ENCODE measurements at places on chromosomes 11 and 22.

- DNase-seq: no peak
Observed at GRCh38 chr11:66883016-66883965, 26.4 kb downstream of the LRFN4 start.

DNA sequence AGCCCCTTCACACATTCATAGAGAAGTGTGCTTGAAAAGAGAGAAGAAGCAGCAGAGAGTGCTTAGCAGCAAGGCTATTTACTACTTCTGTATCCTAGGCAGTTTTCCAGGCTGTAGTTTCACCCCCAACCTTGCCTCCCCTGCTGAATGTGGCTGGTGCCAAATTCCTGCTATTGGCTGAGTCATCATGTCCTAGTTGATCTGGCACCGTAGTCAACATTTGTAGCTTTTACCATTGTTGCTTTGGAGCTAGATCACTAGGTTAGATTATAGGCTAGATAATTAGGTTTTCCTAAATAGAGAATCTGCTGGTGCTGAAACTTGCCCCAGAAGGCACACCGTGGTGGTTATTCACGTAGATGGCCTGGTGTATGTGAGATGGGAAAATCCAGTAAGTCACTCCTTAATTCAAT, 32.7 kb downstream of the ARHGAP42 start:
- no peak for DNase-seq

DNA sequence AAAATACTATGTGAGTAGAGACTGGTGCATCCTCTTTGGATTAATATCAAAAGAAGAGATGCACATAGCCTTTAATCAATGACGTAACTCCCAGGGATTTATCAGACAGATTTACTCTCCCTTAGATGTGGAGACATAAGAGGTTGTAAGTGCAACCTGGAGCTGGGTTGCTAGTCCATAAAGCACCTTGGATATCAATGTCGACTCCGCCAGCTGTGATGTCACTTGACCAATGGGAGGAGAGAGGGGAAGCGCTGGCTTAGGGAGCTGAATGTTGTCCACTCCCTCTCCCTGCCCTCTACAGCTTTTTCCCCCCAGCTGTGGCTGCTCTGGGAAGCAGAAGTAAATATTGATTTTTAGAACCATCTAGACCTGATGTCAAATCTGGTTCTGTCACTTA, 28.9 kb upstream of the TMEM86A start:
- no peak for DNase-seq

DNA sequence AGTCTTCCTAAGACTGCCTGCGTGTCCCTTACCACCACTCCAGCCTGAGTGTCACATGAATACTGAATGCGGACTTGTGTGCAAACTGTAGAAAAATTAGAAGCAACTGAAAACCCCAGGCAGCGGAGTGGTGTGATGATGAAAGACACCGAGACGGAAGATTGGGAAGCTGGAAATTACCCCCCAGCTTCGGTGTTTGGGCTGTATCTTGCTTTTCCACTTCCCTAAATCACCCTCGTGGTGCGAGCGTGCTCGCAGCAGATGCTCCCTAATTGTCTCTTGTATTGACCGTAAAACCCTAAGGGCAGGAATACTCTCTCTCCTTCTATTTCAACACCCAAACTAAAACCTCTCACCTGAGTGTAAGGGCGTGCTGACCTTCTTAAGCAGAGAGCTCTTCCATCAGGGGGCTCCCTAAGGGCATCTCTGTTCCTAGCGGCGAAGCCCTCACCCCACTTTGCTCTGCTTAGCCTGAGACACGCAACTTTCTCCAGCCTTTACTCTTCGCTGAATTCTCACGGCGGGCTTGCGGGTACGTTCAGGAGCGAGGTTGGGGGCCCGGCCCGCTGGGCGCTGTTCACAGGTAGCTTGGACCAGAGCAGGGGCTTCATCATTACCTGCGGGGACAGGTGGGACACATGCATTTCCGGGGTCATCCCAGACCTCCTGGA, 62.4 kb downstream of the CRYBB2 start:
- DNase-seq: no peak

DNA sequence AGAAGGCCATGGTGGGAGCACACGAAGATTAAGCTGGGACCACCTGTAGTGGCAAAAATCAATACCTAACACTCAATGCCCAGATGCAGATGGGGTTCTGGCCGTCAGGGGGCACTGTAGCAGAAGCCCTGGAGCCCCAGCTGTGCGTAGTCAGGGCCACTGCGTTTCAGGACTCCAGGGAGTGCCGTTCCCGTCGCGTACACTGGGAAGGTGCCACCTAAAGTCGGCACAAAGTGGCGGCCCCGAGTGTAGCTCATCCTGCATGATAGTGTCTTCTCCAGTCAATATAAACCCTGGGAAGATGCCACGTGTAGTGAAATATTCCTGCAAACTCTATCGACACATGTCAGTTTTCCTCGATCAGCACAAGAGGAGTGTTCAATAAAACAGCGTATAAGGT, 123.8 kb upstream of the NTM start:
- no peak for DNase-seq

- no peak for DNase-seq
Observed at GRCh38 chr11:129917231-129917630, 21.9 kb upstream of the NFRKB start.

DNA sequence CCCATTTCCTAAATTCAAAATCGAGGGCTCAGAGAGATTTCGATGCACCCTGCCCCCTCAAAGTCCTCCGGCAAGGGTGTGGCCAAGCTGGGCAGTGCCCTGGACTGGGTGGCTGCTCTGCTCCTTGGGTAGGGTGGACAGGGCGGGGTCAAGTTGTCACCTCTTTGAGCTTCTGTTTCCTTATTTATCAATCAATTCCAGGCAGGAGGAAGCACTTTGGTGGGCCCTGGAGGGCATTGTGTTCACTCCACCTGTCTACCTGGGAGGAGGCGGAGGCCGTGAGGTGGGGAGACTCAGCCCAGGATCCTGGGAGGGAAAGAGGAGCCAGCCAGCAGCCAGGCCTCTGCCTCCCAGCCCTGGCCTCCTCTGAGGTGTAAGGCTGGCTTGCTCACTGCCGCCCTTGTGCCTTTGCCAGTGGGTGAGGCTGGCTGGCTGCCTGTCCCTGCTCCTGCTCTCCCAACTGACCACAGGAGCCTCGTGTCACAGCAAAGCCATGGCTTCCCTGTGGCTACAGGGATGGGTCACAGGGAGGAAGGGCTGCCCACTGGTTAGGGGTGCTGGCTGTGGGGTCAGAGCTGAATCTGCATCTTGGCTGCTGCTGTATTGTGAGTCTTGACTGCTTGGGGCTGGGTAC, 25.5 kb upstream of the SHISAL1 start:
- no peak for DNase-seq

DNA sequence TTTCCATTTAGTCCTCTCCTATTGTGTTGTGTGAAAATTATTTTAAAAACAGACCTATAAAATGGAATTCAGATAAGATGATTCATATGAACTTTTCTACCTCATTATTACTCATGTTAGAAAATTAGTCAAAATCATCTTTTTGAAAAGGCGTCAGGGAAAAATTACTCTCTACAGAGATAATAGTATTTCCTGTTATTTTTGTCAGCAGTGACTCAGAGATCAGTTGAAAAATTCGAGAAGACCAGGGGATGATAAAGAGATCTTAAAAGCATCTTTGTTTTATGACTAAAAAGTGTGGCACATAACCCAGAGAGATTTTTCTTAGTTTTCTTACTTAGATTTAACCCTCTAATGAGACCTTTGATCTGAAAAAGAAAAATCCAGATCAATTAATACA, 157.9 kb upstream of the CARD18 start:
- no peak for DNase-seq

DNA sequence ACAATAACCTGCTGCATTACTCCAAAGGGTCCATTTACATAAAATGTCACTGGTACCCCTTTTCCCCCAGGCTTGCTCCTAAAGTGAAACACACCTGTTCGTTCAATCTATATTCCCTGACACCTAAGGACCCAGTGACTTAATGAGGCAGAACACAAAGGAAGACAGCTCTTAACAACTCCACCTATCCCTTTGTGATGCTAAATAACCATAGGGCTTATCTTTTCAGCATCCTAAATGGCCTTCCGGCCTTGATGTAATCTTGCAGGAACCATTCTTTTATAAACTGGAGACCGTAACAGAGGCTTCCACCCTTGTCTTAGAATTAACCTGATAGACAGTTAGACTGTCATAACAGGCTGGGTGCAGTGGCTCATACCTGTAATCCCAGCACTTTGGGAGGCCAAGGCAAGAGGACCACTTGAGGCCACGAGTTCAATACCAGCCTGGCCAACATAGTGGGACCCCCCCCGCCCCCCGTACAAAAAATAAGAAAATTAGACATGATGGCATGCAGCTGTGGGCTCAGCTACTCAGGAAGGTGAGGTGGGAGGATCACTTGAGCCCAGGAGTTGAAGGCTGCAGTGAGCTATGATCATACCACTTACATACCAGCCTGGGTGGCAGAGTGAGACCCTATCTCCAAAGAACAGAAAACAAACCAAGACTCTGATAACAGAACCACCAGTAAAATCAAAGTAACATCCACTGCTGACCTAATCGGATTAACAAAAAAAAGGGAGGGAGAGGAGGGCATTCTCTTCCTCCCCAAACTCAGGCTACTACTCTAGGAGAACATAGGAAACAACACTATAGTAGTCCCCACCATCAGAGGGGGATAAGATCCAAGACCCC, 5.1 kb downstream of the CHEK2 start:
- no peak for DNase-seq

GRCh38 chr11:78429660-78430059, 12.0 kb upstream of the GAB2 start:
- DNase-seq: no peak

- DNase-seq: no peak
Observed at GRCh38 chr11:126601136-126601535, 245.7 kb downstream of the ST3GAL4 start.

GRCh38 chr11:94866231-94866822, 98.2 kb downstream of the AMOTL1 start:
- no peak for DNase-seq

- DNase-seq: no peak
Observed at GRCh38 chr11:69799582-69799981, 19.6 kb downstream of the FGF3 start.

DNA sequence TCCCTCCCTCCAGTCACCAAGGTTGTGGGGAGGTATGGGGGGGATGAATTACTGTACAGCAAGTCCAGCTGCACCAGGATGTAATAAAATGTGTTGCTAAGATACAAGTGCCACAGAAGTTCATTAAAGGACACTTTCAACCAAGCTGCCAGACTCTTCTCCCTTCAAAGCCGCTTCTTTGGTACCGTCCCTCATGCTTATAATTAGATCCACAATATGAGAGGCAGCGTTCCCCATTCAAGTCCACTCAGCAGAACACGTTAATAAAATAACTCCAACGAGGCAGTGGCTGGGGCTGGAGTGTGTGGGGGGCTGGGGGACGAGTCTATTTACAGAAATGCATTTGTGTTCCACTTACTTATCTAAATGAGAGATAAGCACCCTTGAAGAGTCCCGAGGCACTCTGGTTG, 14.7 kb downstream of the PHF21B start:
- no peak for DNase-seq

DNA sequence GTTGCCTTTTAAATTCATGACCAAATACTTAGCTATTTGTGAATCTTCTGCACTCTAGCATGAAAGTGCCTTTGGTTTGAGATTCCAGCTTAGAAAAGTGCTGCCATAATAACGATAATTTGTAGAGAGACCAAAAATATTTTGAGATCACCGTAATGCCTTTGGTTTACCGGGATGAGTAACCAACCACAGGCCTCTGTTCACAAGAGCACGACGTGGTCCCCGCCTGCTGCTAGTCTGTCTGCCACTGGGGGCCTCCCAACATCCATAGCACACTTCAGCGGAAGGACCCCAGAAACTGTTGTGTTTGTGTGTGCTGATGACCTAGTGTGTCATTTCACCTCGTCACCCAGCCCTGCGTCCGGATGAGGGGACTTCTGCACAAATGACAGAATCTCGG, 67.0 kb upstream of the RASSF10 start:
- no peak for DNase-seq

GRCh38 chr22:45885171-45885840, 91.7 kb downstream of the WNT7B start:
- DNase-seq: no peak

DNA sequence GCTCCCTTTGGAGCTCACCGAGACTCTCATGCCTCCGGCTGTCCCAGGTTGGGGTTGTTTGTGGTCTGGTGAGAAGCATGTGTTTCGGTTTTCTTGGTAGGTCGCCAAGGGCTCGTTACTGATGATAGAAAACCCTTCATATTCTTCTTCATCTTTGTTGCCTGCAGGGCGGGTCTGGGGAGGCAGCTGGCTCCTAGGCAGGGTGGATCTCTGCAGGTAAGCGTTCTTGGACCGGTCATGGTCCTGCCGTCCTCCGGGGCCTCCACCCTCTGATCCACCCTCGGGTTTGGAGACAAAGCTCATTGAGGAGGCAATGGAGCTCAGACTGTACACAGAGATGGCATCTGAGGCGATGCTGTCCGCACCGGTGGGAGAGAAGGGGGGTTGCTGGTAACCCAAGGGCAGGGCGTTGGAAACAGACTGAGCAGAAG, 64.3 kb upstream of the PITPNB start:
- no peak for DNase-seq

DNA sequence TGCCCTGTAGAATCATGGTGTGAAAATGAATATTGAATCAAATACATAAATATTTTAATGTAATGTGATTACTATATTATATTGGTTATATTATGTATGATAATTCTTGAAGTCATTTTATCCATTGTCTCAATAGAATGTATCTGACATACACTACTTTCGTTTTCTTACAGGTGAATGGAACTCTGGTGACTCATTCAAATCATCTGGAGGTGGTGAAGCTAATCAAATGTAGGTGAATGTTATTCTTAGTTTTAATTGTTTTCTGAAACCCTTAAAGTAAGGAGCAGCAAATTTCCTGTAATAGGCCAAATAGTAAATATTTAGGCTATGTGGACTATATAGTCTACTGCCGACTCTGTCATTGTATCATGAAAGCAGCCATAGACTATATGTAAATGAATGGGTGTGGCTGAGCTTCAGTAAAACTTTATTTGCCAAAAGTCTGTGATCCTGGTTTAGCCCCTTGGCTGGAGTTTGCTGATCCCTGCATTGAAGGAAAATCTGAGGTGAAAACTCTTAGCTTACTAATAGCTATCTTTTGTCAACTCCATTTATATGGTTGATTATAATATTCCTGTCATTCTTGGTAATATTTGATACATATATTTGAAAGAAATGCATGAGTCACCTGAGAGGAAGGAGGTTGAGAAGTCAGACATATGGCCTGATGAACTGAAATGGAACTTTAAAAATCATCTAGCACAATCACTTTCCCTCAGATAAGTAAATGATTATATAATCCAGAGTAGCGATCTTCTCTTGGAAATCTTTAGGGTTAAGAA, 87.2 kb upstream of the GRIK4 start:
- no peak for DNase-seq

DNA sequence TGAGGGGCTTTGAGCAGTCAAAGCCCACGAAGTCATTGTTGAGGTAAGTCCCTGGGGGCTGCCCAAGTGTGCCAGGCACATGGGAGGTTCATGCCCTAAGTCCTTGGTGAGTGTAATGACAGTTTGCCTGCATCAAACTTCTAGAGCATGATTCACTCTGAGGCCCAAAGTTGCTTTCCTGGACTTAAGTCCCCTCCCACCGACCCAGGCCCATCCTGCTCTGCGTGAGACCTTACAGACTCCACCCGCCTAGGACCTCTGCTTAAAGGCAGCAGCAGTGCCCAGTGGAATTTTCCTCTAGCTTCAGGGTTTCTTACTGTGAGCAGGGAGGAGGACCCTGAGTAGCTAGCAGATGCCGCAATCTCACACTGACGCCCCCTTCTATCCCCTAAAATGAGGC, 5.7 kb upstream of the PVALB start:
- no peak for DNase-seq

GRCh38 chr22:50684501-50684900, 11.9 kb downstream of the SHANK3 start:
- no peak for DNase-seq

All from esophagus squamous epithelium (tissue), 5 donors.